Non-pigmented ciliary epithelial cell (primary cell): ENCODE measurements at places on chromosomes 2 and 18.

GRCh38 chr2:219176818-219177551, at the start of gene CNPPD1:
CNPPD1 (minus strand) TSS chr2:219176925; CDS start chr2:219176828, 97 bp downstream.
- no peak for DNase-seq

DNA sequence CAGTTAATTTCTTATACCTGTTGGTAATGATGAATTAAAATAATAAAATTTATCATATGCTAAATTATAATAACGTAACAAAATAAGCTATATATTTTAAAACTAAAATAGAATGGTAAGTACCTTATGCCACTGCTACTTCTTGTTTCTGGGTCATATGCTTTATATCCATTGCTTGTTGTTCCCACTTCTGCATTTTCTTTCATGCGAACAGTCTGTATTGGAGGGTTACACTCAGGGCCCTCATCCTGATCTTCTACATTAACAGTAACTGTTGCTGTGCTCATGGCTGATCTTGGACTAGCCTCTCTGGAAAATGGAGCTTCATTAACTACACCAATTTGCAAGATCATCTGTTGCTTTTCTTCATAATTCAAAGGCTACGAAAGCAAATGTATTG, 22.2 kb downstream of the DSC2 start:
- DNase-seq = no peak

DNA sequence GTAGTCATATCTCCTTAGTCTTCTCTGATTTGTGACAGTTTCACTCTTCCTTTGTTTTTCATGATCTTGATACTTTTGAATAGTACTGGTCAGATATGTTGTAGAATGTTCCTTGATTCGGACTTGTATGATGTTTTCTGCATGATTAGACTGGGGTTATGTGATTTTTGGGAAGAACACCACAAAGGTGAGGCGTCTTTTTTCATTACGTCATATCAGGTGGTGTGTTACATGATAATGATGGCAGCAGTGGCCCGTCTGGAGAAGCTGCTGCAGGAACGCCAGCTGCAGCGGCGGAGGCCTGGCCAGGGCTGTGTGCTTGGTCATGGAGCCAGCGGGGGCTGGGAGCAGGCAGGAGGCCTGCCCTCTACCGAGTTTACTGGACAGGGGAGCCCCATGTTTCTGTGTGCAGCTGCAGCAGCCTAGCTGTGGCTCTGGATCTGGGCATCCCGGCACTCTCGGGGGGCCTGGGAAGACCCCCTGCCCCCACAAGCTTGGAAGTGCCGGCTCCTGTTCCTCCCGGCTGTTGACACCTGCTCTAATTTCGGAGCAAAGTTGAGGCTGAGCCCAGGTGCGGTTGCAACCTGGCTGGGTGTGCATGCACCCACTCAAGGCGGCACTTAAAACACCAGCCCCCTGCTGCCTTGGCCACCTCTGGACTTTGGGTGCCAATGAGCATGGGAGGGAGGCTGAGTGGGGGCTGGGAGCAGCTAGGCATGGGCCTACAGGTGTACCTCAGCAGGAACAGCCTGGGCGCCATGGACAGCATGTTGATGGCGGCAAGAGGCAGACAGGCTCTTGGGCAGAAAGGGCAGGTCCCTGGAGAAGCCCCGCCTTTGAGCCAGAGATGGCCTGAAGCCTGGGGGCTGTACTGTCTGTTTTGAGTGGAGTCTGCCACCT, 26.1 kb downstream of the SLC4A10 start:
- no peak for DNase-seq

GRCh38 chr18:49844903-49845302, 31.6 kb upstream of the ACAA2 start:
- DNase-seq = no peak

GRCh38 chr2:156423674-156424282, 12.4 kb upstream of the GPD2 start:
- DNase-seq = no peak

DNA sequence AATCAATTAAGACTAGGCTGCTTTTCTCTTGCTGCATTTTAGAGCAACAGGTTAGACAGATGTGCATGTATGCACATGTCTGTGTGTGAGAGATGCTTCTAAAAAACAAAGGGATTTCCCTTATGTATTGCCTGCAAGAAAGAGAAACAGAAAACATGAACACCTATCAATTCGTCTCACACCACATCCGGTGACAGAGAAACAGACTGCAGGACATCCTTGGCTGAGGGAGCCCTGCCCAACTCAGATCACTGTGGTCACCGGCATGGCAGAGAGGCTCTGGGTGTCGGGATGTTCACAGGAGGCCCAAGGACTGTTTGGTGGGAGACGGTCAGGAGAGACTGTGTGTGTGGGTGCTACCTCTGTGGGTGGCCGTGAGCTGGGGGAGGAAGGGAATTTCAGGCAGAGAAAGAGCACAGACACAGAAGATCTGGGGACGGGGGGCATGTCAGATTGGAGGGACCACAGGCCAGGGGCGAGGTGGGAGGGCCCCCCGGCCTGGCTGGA, 24.9 kb downstream of the FHL2 start:
- no peak for DNase-seq

DNA sequence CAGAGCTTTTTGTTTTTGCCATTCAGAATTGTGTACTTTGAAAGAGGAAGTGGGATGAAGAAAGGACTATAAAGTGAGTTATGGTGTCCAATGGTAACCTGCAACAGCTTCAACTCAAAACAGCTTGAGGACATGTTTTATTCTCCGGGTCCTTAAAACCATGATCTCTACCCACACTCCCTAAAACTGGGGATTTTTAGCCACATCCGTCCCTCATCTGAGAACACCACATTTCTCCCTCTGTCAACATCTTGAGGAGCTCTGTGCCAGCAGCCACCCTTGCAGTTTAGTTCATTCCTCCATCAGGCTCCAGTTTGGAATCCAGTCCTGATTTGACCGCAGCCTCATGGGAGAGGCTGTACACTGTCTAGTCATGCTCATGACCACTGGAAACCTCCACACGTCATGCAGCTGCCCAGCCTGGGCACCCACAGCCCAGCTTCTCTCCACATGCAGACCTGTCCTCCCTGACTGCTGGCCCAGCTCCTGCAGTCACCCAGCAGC, 62.6 kb downstream of the C18orf63 start:
- no peak for DNase-seq

- no peak for DNase-seq
Measured at GRCh38 chr2:138572318-138572717, 70.7 kb downstream of the SPOPL start.

GRCh38 chr2:231970461-231970860, 8.9 kb downstream of the DIS3L2 start:
- DNase-seq = no peak
